ENCODE measurements at places on chromosomes 5 and 9. TPM values are rescaled to one million over a fixed set of nuclear protein-coding genes. Genes with fewer than 3 reads are reported as not detected.

Gene MEF2C
- total RNA-seq = 88.1 TPM

Gene C5orf58
- not detected for total RNA-seq

Gene MEIKIN
- total RNA-seq = not detected

Gene ITGA2
- total RNA-seq = 159 TPM
